ENCODE measurements at places on chromosomes 5 and 9.

GRCh38 chr9:20771729-20772128, 87.7 kb downstream of the FOCAD start:
- DNase-seq = no peak
- no peak overlapping the region for H3K4me3 ChIP-seq
- H3K36me3 ChIP-seq = peaks cover 24% of the 10 kb centered on the region
- no peak overlapping the region for H3K27ac ChIP-seq
- no peaks in the 10 kb centered on the region for H3K27me3 ChIP-seq
- no peaks in the 10 kb centered on the region for H3K4me1 ChIP-seq

DNA sequence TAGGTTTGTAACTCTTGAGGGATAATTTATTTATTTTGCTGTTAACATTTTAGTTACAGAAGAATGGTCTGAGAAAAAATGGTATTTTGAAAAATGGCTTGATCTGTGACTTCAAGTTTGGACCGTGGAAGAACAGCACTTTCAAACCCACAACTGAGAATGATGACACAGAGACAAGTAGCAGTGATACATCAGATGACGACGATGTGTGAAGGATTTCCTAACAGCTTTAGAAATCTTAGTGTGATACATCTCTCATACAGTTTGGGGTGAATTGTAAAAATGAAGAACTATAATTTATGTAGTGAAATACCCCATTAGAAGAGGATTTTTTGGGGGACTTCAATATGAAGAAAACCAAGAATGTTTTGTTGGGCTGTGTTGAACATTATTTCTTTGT, 88.7 kb downstream of the GPBP1 start:
- peaks cover 7% of the 10 kb centered on the region for H3K4me1 ChIP-seq
- DNase-seq = no peak
- H3K27me3 ChIP-seq = no peaks in the 10 kb centered on the region
- no peaks in the 10 kb centered on the region for H3K36me3 ChIP-seq

DNA sequence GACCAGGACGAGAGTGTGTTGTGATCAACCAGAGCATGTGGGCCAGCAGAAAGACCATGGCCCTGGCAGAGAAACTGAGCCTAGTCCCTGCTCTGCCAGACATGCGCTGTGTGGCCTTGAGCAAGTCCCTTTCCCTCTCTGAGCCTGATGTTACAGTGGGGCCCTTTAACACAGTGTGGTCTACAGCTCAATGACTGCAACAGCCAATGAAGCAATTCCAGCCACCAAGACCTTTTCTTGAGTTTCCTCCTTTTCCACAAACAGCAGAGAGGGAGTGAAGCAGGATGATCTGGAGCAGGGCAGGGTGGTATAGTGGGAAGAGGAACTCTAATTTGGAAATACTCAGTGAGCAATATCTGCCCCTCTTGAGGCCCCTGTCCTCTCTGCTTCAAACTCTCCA, 25.8 kb upstream of the ARSI start:
- no peaks in the 10 kb centered on the region for H3K4me1 ChIP-seq
- DNase-seq = no peak
- no peak overlapping the region for H3K27ac ChIP-seq
- H3K4me3 ChIP-seq = no peak overlapping the region
- H3K36me3 ChIP-seq = peaks cover 2% of the 10 kb centered on the region

DNA sequence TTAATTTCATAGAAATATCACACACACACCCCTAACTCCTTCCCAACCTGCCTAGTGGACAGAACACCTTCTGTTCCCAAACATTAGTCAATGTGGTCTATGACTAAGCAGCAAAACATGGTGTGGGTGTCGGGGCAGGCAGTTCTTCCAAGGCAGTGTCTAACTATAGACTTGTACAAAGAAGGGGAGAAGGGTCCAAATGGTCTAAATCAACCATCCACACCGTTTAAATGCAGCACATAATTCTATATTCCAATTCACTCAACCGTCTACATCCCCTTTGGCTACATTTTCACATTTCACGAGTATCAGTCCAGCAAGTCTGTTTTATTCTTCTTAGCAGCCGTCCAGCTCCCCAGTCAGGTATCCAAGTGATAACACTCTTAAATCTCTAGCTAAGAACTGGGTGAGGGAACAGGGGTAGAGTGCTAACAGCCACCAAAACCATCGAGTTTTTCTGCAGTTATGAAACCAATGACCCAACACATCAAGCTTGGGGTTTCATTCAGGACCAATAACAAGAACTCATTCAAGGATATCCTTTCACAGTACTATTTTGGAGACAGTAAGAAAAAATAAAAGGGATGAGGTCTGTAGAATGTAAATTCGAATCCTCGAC, 3.3 kb downstream of the ZNF608 start:
- no peak for DNase-seq
- H3K27ac ChIP-seq = no peak overlapping the region
- peaks cover 47% of the 10 kb centered on the region for H3K27me3 ChIP-seq
- peaks cover 20% of the 10 kb centered on the region for H3K4me1 ChIP-seq
- H3K4me3 ChIP-seq = no peak overlapping the region

GRCh38 chr5:169350759-169351240, 49.9 kb upstream of the SLIT3 start:
- no peaks in the 10 kb centered on the region for H3K36me3 ChIP-seq
- no peak for DNase-seq
- no peak overlapping the region for H3K4me3 ChIP-seq
- H3K27me3 ChIP-seq = no peaks in the 10 kb centered on the region
- H3K27ac ChIP-seq = no peak overlapping the region

DNA sequence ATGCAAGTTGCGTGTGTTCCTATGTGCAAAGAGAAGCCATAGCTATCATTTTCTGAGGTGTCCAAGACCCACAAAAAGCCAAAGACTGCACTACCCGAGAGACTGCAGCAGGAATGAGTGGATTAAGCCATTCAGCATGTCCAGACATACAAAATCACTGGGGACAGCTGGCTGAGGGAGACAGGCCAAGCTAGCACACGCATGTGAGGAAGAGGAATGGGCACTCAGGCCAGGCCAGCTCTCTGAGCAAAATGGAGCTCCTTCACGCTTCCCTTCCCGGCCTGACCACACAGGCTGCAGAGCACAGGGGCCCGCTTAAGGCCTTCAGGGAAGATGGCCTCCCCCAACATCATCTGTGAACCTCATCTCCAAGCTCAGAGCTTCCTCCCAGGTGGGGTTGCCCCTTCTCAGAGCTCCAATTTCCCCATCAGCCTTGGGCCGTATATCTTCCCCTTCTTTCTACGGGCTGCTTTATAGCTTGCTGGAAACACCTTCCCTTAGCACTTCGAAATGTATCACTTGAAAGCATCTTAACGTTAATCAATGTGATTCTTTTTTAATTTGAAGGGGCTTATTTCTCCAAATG, 8.4 kb downstream of the DCANP1 start:
- H3K27me3 ChIP-seq = peaks cover 8% of the 10 kb centered on the region
- no peak for DNase-seq
- no peak overlapping the region for H3K4me3 ChIP-seq
- H3K36me3 ChIP-seq = no peaks in the 10 kb centered on the region
- H3K4me1 ChIP-seq = no peaks in the 10 kb centered on the region

- H3K27ac ChIP-seq = no peak overlapping the region
- no peaks in the 10 kb centered on the region for H3K36me3 ChIP-seq
- no peaks in the 10 kb centered on the region for H3K27me3 ChIP-seq
- no peak overlapping the region for H3K4me3 ChIP-seq
- no peak for DNase-seq
Measured at GRCh38 chr9:82247318-82247717, 258.7 kb downstream of the SPATA31D1 start.

DNA sequence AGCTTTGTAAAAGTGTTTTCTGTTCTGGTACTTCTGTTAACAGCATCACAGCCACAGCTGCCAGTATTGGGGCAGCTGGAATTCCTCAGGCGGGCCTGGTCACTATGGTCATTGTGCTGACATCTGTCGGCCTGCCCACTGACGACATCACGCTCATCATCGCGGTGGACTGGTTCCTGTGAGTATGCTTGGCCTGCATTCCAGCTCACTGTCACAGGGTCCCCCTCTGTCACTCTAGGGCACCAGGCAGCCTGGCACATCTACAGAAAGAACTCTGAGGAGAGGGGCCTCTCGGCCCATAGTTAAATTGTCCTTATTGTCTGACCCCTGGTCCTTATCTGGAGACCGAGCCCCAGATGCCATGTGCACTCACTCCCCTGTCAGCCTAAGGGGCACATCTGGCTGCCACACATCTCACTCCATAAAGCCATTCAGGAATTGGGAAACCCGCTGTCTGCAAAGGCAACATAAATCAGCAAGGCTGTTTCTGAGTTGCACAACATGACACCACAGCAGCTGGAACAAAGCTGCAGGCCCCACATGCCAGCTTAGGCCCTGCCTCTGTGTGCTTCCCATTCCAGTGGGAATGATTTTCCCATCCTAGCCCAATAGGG, 77.5 kb downstream of the SLC1A3 start:
- no peaks in the 10 kb centered on the region for H3K36me3 ChIP-seq
- H3K4me1 ChIP-seq = no peaks in the 10 kb centered on the region
- H3K27ac ChIP-seq = no peak overlapping the region
- H3K4me3 ChIP-seq = no peak overlapping the region
- DNase-seq = no peak
- H3K27me3 ChIP-seq = no peaks in the 10 kb centered on the region

DNA sequence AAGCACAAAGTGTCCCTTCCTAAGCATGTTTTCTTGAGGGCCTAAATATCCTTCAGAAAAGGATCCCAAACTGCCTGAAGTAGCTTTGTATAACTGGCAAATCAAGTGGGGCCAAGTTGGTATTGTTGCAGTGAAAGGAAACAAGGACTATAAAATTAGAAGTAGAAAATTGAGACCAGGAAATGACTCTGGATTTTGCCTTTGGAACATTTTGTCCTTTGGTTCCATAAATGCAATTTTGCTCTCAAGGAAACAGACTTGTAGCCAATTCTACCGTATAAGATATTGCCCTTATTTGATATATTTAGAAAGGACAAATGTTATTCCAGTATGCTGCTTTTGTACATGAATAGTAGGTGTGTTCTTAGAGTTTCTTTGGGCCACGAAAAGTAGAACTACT, 34.4 kb downstream of the RABGAP1 start:
- H3K4me1 ChIP-seq = no peaks in the 10 kb centered on the region
- no peaks in the 10 kb centered on the region for H3K27me3 ChIP-seq
- H3K36me3 ChIP-seq = peaks cover 4% of the 10 kb centered on the region
- H3K4me3 ChIP-seq = no peak overlapping the region
- no peak for DNase-seq
- H3K27ac ChIP-seq = no peak overlapping the region

- peaks cover 2% of the 10 kb centered on the region for H3K36me3 ChIP-seq
- no peak for DNase-seq
- no peak overlapping the region for H3K27ac ChIP-seq
- peaks cover 2% of the 10 kb centered on the region for H3K4me1 ChIP-seq
- H3K27me3 ChIP-seq = no peaks in the 10 kb centered on the region
Measured at GRCh38 chr5:31889001-31889561, 250.2 kb downstream of the PDZD2 start.

- H3K27me3 ChIP-seq = no peaks in the 10 kb centered on the region
- H3K4me3 ChIP-seq = no peak overlapping the region
- no peaks in the 10 kb centered on the region for H3K4me1 ChIP-seq
- no peaks in the 10 kb centered on the region for H3K36me3 ChIP-seq
Measured at GRCh38 chr9:116662646-116663310, 24.3 kb upstream of the TRIM32 start.

GRCh38 chr5:150561571-150562275, 53.8 kb downstream of the NDST1 start:
- H3K4me1 ChIP-seq = no peaks in the 10 kb centered on the region
- no peak overlapping the region for H3K4me3 ChIP-seq
- DNase-seq = no peak
- H3K27ac ChIP-seq = no peak overlapping the region
- no peaks in the 10 kb centered on the region for H3K36me3 ChIP-seq

DNA sequence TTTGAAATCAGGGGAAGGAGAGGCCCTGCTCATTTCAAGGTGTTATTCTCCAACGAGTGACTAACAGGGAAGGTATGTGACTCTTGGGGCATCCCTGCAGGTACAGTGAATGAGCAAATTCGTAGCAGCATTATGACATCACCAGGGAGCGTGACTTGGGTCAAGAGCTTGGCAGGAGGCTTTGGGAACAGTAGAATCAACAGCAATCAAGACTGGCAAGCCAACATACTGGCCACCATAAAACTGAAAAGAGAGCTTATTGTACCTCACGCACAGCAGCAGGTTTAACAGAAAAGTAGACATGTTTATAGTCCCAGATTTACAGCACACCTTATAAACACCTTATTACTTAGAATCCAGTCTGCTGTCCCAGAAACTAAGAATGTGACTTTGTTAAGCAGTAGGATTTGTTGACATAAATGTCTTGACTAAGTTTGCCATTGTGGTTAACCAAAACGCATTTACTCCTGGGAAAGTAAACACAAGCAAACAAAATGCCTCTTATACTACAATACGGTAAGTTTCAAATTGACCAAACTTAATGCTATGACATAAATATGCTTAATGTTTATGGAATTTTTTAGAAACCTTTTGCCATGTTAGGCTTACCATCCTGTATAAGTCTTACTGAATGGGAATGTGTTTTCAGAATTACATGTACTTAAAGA, 297.8 kb downstream of the NPR3 start:
- no peaks in the 10 kb centered on the region for H3K36me3 ChIP-seq
- DNase-seq = no peak

GRCh38 chr5:65738305-65738704, 16.3 kb downstream of the NLN start:
- DNase-seq = no peak
- no peak overlapping the region for H3K4me3 ChIP-seq
- no peaks in the 10 kb centered on the region for H3K36me3 ChIP-seq
- no peaks in the 10 kb centered on the region for H3K27me3 ChIP-seq
- H3K27ac ChIP-seq = no peak overlapping the region
- peaks cover 17% of the 10 kb centered on the region for H3K4me1 ChIP-seq

- H3K4me1 ChIP-seq = peaks cover 11% of the 10 kb centered on the region
- no peak overlapping the region for H3K4me3 ChIP-seq
- DNase-seq = no peak
- H3K27ac ChIP-seq = no peak overlapping the region
- H3K36me3 ChIP-seq = peaks cover 18% of the 10 kb centered on the region
Measured at GRCh38 chr9:131997779-131998178, 81.9 kb downstream of the MED27 start.

All from naive thymus-derived CD8-positive, alpha-beta T cell (primary cell).